Small intestine (tissue), 16 donors: ENCODE measurements at places on chromosomes 3 and 15.
A peak's percentile ranks its signal among the peaks of the same experiment; 100 is the strongest.

- no peak for DNase-seq
Measured at GRCh38 chr15:52013151-52013791, 5.7 kb upstream of the MAPK6 start.

DNA sequence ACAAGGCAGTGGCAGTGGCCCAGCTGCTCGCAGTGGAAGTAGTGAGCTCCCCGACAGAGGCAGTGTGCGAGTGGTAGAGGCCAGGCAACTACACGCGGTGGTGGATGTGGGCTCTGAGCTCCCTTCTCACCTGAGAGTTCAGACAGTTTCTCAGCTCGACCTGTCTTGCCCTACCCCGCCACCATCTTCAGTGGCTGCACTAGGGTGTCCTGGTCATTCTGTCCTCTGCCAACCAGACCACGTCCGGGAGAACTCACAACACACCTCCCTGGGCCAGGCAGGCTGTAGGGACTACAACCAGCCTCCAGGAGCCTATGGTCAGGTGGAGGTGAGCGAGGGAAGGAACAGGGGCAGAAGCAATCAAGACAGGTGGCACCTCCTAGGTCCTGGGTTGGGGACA lies 106.3 kb upstream of the SMAD3 start:
- no peak for DNase-seq

DNA sequence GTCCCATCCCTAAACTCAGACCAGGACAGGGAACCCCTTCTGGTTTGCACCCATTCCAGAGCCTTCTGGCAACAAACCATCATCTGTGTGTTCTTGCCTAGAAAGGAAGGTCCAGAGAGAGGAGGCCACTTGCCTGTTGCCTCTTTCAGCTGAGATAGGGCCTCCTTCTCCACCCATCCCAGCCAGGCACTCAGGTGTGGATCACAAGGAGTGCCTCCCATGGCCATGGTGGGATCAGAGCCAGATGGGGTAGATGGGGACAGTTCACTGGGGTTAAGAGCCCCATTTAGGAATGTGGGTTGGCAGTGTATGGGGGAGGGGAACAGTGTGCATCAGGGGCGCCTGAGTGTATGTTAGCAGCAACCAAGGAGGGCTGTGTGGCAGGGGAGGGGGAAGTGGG lies 8.9 kb upstream of the CTDSPL start:
- no peak for DNase-seq

- DNase-seq = no peak
Measured at GRCh38 chr3:46369151-46369550, 1.6 kb upstream of the CCR5 start.

GRCh38 chr3:8739757-8740504 lies 6.3 kb downstream of the CAV3 start:
- no peak for DNase-seq

- no peak for DNase-seq
Measured at GRCh38 chr3:43859766-43860165, 169.0 kb downstream of the ABHD5 start.

- DNase-seq = no peak
Measured at GRCh38 chr3:156738251-156738650, 63.9 kb downstream of the TIPARP start.

- no peak for DNase-seq
Measured at GRCh38 chr3:140842984-140843649, 98.5 kb upstream of the SLC25A36 start.

DNA sequence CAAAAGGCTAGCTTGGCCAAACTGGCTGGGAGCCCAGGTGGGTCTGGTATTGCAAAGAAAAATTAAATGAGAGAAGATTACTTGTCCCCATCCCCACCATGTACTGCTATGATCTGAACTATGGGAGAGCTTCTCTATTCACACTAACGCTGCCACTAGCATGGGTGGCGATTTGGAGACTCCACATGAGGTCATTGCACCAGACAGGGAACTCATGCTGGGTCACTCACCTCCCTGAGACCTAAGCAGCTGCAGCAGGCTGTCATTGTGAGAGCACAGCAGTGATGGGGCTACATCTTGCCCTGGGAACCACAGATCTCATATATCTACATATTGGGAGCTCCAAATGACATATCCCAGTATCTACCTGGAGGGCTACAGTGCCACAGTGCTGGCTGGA lies 36.3 kb upstream of the NECTIN3 start:
- DNase-seq = no peak

- no peak for DNase-seq
Measured at GRCh38 chr3:44883999-44884431, 9.6 kb downstream of the TGM4 start.

DNA sequence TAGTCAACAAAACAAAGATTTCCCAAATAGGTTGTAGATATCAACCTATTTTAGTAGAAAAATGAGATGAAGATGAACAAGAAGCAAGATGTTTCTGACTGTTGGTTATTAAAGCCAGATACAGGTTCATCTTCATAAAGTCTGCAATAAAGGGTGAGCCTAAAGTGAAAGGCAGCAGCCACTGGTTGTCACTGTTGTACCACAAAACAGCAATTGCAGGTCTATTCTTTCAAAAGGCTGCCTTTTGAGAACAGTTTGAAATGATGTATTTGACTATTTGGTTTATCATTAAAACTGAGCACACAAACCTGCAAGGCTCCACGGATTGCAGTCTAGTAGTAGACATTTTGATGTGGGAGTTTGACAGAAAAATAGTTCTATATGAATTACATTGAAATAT lies 543.4 kb downstream of the GBE1 start:
- peak; percentile 40 for DNase-seq

- no peak for DNase-seq
Measured at GRCh38 chr3:143731320-143731719, 116.9 kb downstream of the SLC9A9 start.

- no peak for DNase-seq
Measured at GRCh38 chr3:100165926-100166550, 51.7 kb upstream of the FILIP1L start.

GRCh38 chr15:64938192-64938591 lies 26.5 kb downstream of the ANKDD1A start:
- no peak for DNase-seq

- DNase-seq = no peak
Measured at GRCh38 chr15:69758810-69759790, 306.5 kb downstream of the RPLP1 start.

- peak; percentile 45 for DNase-seq
Measured at GRCh38 chr3:65883613-65884012, 155.1 kb downstream of the MAGI1 start.

DNA sequence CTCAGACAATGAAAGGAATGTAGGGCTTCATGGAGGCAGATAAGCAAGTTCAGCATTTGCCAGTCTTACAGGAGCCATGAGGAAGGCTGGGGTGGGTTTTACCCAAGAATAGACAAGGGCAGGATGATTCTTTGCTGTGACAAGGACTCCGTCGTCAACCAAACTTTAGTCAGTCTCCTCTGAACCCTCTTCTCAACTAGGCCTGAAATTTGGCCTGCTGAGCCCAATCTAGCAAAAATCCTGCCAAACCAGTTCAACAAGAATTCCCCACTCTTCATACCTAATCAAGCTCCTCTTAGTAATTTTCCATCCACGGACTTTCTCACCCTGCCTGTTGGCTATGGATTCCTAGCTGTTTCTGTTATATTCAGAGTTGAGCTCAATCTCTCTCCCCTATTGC lies 280.5 kb downstream of the TBL1XR1 start:
- DNase-seq = peak; percentile 15
